ENCODE measurements at places on chromosomes 16 and 17.

GRCh38 chr17:31249835-31250141 lies 47.3 kb downstream of the OMG start:
- DNase-seq = no peak

- no peak for DNase-seq
These were observed 13.4 kb upstream of the BAHCC1 start for GRCh38 chr17:81381632-81382577.

DNA sequence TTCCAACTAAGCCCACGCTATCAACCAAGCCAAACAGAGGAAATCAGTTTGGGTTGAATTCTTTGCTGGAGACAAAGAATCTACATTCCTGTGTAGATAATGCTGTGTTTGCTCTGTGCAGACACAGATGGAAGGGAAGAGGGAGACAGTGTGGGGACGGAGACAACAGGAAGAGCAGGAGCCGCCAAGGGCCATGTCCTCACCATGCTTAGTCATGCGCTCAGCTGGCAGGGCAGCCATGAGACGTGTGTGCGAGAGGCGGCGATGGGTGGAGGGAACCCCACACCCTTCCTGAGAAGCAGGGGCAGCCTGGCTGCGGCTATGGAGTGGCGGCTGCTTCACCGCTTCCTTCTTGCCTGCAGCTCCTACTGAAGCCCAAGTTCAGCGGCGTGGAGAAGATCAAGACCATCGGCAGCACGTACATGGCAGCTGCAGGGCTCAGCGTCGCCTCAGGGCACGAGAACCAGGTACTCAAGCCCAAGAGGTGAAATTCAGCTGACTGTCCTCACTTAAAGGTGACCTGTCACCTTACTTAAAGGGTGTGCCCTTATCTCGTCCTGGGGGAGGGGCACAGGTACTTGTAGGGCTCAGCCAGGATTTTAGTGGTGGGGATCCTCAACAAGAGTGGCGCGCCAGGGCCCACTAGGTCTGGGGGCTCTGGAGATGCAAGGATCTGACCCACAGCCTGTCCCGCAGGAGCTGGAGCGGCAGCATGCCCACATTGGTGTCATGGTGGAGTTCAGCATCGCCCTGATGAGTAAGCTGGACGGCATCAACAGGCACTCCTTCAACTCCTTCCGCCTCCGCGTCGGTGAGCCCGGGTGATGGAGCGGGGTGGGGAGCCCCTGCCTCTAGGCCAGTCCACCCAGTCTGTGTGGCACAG lies 47.5 kb downstream of the ADCY7 start:
- no peak for DNase-seq

DNA sequence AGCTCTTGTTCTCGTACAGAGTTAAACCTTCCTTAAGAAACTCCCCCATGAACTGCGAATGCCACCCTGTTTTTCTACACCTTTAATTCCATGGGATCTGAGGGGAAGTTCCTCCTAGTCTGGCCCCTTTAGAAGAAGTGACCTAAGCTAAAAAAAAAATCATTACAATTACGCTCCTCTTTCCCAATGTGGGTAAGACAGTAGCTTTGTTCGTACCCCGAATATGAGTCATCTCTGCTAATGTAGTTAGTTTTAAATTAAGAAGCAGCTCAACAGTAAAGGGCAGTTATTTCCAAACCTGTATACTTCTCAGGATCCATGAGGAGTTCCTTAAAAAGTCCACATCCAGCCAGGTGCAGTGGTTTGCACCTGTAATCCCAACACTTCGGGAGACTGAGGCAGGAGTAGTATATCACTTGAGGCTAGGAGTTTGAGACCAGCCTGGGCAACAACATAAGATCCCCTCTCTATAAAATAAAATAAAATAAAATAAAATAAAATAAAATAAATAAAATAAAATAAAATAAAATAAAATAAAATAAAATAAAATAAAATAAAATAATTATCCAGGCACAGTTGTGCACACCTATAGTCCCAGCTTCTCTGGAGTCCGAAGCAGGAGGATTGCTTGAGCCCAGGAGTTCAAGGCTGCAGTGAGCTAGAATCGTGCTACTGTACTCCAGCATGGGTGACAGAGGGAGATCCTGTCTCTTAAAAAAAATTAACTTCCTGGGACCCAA lies 26.1 kb downstream of the RCVRN start:
- no peak for DNase-seq

DNA sequence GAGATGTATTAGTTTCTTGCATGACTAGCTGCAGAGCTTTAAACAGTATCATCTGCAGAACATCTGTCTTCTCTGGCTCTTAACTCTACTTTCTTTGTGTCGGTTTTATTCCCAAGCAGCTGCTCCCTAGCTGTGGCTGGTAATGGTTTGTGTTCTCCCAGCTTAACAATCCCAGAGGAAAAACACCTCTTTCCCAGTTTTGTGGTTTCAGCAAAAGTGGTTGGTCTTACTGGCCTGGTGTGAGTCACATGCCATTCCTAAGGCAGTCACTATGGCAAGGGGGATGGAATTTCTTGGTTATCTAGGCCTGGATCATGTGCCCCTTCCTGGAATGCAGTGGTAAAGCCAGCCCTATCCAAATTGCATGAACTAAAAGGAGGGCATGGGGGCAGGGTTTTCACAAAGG lies 27.5 kb downstream of the OMG start:
- DNase-seq = peak; percentile 49

- DNase-seq = no peak
These were observed 9.0 kb upstream of the TBC1D3B start for GRCh38 chr17:36185416-36185815.

DNA sequence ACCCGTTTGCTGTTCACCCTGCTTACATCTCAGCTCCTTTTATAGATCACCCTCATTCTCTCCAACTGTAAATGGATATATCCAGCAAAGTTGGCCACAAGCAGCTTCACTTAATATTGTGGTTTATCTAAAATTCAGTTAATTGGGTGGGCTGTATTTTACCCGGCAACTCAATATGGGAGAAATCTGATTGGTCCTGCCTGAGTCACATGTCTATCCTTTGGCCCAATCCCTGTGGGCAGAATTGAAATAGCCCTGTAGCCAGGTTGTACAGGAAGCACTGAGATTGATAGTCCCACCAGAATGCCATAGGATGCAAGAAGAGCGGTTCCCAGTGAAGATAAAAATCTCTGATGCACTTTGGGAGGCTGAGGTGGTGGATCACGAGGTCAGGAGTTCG lies 73.2 kb downstream of the AIPL1 start:
- DNase-seq = no peak

DNA sequence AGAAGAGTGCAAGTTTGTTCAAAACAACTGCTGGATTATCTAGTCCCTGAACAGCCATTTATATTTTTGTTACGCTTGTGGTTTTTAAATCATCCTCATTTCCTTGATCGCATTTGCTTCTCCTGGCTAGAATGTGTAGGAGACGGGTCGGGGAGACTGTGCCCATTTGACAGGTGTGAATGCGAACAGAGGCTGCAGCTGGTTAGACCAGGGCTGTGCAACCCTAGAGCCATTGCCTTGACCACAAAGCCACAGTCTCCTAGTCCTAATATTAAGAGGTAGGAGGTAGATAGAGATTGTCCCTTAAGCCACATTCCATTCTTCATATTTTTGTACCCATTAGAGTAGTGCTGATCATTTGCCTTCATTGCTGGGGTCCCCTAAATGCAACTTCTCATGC lies 639.1 kb downstream of the WWOX start:
- no peak for DNase-seq

DNA sequence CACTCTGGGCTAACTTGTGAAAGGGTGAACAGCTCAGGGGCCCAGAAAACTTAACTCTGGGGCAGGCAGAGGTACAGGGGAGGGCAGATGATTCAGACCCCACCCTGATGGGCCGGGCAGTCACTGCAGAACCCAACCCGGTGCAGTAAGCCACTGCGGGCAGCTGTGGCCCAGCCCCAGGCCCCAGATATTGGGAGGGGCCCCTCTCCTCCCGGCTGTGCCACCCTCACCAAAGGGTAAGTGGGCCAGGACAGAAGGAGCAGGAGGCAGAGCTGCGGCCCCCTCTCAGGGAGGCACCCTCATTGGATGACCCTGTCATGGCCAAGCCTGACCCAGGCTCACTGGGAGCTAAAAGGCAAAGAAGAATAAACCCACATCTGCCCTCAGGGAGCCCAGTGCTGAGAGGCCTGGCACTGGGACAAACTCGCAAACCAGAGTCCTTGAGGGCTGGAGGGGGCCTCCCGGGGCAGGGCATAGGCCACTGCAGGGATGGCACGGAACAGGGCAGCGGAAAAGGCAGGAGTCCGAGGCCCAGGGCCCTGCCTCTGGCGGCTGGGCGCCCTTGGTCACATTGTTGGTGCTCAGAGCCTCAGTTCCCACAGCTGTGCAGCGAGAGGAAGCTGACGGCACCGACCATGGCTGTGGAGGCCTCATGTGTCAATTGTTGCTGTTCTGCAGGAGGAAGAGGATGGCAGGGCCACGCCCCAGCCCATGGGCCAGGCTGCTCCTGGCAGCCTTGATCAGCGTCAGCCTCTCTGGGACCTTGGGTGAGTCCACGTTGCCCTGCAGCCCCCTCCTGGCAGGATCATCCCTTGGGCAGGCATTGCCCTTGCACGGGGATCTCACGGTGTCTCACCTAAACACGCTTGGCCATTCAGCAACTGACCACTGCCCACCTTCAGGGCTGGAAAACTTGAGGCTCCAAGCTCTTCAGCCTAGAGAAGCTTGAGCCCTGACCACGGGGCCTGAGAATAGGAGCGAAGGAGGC lies 3.1 kb downstream of the ITGB4 start:
- DNase-seq = no peak

DNA sequence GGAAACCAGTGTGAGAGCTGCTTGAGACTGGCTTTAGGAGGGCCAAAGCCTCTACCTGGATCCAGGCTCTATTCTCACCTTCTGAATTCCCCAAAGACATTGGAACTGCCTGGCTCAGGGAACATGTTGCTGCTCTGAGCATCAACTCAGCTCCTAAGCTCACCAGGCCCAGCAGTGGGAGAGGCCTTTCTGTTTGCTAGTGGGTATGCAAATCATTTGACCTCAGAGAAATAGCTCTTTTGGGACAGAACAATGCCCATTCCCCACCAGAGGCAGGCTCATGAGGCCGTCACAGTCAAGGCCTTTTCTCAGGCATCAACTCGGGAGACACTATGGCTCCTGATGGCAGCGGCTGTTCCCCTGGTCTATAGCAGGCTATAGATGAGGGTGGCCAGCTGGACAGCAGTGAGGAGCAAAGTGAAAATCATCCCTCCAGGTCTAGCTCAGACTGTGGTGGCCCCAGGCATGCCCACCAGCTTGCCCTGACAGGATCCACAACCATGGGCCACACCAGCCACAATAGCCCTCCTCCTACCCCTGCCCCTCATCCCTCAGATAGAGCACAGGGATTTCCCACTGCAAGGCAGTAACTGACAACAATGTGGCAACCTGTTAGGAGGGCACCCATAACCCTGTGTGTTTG lies 30.4 kb upstream of the GFOD2 start:
- no peak for DNase-seq

DNA sequence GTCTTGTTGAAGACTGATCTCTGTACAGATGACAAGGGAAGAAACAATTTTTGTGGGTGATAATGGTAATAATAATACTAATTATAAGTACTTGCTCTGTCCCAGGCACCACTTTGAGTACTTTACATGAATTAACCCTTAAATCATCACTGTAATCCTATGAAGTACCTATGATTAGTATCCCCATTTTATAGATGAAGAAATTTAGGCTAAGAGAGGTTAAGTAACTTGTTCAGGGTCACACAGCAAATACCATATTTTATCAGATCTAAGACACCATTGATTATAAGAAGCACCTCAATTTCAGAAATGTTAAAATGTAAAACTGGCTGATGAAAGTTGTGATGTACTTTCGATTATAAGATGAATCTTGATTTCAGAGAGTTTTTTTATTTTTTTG lies 18.6 kb downstream of the TADA2A start:
- no peak for DNase-seq

DNA sequence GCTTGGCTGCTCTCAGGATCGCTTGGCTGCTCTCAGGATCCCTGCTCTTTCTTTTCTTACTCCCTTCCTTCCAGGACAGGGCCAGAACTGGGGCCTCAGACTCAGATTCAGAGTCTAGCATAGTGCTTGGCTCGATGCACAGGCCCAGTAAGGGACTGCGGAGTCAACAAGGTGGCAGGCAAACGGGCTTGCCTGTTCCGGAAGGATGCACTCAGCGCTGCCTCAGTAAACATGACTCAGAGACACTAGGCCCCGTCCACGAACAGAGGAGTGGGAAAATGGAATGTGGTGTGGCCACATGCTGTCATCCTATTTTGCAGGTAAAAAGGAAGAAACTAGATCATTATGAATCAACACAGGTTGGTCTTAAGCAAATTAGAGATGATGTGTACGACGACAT lies 9.8 kb downstream of the SPHK1 start:
- DNase-seq = no peak

DNA sequence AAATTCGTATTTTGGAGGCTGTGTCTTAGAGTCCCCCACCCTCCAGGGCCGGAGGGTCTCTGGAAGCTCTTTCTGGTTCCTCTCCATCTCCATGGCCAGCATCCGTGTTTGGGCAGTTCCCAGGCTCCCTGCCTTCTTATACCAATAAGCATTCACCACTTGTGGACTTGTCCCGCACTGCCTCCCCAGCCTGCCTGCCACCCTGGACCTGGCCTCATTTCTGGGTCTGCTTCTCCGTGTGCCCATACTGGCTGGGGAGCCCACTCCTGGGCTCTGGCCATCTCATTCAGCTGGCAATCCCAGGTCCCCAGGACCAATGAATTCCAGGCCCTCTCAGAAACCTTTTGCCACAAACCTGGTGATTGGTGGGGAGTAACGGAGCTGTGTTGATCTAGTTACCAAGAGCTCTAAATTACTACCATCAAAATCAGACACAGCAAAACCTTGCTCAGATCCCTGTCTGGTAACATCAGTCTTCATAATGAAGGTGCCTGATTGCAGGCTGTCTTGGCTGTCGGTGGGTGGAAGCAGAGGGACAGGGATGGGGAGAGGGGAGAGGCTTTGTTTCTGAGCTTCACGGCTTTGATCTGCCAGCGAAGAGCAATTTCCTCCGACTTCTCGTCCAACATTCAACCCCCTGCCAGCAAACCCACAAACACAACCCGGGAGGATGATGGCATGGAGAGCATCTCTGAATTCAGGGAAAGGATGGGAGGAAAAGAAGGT lies 27.7 kb upstream of the CRHR1 start:
- no peak for DNase-seq

GRCh38 chr17:60586288-60586974 lies 13.6 kb upstream of the PPM1D start:
- DNase-seq = no peak

DNA sequence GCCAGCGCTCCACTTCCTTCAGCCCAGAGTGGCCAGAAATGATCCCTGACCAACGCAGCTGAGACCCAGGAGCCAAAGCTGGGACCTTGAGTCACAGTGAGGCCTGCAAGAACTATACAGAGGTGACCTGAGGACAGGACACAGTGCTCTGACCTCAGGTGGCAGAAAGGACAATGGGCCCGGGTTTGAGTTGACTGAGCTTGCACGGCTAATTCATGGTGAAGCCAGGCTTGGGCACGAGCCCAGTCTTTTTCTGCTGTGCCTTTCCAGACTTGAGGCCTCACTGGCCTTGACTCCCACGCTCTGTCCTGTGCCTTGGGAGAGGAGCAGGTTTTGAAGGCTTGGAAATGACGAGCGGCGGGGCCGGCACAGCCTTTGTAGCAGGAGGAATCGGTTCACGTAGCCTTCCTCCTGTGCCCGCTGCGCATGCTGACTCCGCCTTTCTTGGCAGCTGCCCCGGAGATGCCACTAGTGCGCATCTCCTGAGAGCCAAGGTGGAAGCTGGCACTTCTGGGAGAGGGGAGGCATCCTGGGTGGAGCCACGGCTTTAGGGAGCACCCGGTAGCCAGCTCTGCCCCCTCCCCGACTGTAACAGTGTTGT lies 34.9 kb downstream of the NDEL1 start:
- DNase-seq = no peak

GRCh38 chr16:66395806-66396555 lies 29.5 kb downstream of the CDH5 start:
- DNase-seq = no peak
